ENCODE measurements at places on chromosomes 13 and 19.
A peak's percentile ranks its signal among the peaks of the same experiment; 100 is the strongest.

DNA sequence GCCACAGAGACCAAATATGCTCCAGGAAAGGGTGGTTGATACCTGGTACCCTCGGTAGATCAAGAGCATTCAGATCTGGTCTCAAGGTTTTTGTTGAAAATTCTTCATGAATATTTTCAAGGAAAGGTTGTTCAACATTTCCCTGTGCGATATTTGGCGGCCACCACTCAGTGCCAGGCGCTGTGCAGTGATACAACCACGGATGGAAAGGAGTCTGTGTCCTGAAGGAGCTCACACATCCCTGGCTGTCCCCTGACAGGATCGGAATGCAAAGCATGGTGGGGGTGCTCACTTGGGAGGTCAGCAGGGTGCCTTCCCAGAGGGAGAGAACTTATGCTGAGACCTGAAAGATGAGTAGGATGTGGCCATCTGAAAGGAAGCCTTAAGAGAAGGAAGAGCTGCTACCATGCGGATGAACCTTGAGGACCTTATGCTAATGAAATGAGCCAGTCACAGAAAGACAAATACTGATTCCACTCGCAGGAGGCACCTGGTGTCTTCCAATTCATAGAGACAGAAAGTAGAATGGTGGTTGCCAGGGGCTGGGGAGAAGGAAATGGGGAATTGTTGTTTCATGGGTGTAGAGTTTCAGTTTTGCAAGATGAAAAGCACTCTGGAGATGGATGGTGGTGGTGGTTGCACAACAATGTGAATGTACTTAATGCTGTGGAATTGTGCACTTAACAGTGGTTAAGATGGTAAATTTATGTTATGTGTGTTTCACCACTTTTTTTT is 41.6 kb downstream of the HSPH1 start:
- no peak for DNase-seq

GRCh38 chr13:50080203-50080910 is 65.1 kb downstream of the KCNRG start:
- peak; percentile 29 for DNase-seq

- no peak for DNase-seq
These were observed 16.2 kb upstream of the ZNF544 start for GRCh38 chr19:58212336-58213074.

GRCh38 chr13:101452519-101453485 is at the start of gene ITGBL1:
Gene ITGBL1, plus strand, starts transcription at chr13:101452675. Its CDS starts 159 bp downstream, at chr13:101452834.
- no peak for DNase-seq

GRCh38 chr13:113748101-113748861 is 10.7 kb upstream of the TMEM255B start:
- DNase-seq, result no peak

- no peak for DNase-seq
These were observed 28.8 kb downstream of the DPRX start for GRCh38 chr19:53660584-53660983.

GRCh38 chr19:41457241-41457640 is 14.3 kb downstream of the ERICH4 start:
- no peak for DNase-seq

- no peak for DNase-seq
These were observed 152.7 kb downstream of the MIPEP start for GRCh38 chr13:23736541-23736940.

GRCh38 chr19:48444129-48444935 is 1.5 kb upstream of the GRWD1 start:
- DNase-seq, result no peak

DNA sequence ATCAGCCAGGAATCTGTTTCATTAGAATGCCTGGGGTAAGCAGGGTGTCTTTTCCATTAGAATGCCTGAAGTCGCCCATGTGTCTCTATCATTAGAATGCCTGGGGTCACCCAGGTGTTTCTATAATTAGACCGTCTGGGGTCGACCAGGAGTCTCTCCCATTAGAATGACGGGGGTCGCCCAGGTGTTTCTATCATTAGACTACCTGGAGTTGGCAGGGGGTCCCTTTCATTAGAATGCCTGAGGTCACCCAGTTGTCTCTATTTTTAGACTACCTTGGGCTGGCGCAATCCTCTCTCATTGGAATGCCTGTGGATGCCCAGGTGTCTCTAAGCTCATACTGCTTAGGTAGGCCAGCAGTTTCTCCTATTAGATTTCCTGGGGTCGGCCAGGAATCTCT is 1447.6 kb downstream of the UQCRFS1 start:
- no peak for DNase-seq

DNA sequence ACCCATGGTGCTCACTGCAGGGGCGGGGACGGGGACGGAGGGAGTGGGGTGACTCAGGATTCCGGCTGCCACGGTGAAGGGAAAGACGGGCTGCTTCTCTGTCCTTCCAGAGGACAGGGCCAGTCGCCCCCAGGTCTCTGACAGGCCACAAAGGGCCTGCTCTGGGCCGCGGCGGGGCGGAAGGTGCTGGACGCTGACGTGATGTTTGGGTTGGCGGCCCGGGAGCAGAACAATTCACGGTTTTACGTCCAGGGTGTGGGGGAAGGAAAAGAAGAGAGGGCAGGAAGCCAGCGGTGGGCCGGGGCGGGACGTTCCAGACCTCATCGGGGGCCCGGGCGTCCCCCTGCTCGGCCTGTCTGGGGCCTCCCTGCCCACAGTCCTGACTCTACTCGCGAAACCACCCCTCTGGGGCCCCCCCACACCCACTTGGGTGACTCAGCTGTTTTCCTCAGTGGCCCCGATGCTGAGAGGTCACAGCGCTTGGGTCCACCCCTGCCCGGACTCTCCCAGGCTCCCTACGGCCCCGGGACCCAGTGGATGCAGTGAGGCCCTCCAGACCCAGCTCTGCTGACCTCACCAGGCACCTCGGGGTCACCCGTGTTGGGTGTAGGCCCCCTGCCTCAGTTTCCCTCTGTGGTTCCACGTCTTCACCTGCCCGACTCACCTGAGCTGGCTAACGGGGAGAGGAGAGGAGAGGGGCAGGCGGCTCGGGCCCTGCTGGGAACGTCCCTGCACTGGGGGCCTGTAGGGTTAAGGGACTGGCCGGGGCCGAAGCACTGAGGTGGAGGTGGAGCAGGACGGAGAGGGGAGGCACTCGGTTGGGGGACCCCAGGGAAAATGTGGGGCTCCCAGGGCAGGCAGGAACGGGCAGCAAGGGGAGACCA is 29.2 kb downstream of the PIP5K1C start:
- DNase-seq, result no peak

GRCh38 chr19:6489278-6490061 is 7.9 kb upstream of the DENND1C start:
- no peak for DNase-seq

DNA sequence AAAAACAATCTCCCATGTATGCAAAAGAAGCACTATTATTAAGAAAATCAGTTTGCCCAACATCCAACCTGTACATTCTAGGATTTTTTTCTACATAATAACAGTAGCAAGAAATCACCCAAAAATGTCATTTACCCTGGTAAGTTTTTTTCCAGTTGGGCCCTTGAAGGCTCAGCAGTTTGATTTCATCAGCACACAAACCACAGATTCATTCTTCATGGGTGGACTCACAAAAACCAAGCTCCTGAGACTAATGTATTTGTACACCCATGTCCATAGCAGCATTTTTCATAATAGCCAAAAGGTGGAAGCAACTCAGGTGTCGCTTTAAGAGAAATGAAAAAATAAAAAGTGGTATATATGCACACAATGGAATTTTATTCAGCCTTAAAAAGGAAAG is 210.1 kb downstream of the TBC1D4 start:
- DNase-seq, result no peak

GRCh38 chr13:46355901-46356590 is 31.0 kb downstream of the RUBCNL start:
- no peak for DNase-seq

- no peak for DNase-seq
These were observed 794.3 kb upstream of the MIR17HG start for GRCh38 chr13:90553159-90553558.

GRCh38 chr13:108777421-108778420 is 148.3 kb downstream of the MYO16 start:
- DNase-seq, result no peak

DNA sequence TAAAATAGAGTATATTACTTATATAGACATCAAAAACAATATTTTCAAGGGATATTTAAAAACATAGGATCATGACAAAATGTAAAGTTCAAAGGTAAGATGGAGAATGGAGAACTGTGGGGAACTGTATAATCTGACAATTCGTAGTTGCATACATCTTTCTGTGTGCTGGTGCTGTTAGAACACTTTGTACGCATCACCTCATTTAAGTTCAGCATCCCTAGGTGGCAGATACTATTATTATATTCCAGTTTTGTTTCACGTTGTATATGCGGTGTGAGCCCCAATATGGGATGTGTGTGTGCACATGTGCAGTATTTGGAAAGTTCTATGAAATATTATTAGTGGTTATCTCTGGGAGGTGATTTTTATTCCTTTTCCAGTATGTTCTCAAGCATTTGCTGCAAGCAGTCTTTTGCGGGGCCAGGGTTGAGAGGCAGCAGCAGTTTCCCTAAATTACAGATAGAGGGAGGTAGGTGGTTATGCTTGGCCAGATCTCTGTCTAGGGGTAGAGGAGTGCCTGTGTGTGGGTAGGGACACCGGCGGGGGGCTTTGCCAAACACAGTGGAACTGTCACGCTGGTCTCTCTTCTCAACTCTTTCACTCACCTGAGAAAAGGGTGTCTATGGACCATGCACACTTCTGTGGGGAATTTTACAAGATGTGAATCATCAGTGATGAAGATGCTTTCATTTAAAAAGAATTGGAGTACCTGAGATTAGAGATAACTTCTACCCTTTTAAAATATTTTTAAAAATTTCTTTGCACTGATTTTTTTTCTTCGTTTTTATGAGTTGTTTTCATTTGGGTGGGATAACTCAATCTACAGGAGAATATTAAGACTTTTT is 55.6 kb upstream of the ALOX5AP start:
- no peak for DNase-seq

GRCh38 chr19:1259206-1259875 is 9.8 kb upstream of the CIRBP start:
- DNase-seq, result peak; percentile 62

DNA sequence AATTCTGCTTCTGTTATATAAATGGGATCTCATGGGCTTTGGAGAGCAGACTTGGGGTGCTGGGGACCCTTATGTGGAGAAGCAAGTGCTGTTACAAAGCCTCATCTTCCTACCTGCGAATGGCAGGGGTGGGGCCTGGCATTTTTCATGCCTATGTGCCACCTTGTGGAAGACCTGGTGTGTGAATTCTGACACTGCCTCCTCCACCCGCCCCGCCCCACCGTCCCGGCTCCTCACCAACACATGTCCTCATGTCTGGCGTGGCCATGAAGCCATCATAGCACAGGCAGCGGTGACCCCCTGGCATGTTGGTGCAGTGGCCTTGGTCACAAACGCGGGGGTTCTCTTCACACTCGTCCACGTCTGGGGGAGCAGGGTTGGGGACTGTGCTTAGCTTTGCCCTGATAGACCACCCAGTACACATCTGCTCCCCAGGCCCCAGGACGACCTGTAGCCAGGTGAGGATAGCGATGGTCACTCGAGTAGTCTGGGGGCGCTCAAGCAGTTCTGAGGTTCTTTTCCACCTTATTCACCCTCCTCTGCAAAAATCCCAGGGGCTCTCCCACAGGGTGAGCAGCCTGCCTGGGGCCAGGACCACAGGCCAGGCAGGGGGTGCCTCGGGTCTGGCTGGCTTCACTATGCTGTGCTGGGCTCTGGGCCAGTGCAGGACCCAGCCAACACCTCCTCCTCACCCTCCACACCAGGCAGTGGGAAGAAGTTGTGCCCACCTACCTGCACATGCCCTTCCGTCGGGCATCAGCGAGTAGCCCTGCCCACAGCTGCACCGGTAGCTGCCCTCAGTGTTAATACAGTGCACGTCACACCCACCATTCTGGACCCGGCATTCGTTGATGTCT is 32.7 kb downstream of the FBN3 start:
- no peak for DNase-seq
